ENCODE measurements at places on chromosomes 16 and 17.

GRCh38 chr16:65274566-65274965 lies 152.7 kb upstream of the CDH11 start:
- peak; percentile 11 for DNase-seq

- no peak for DNase-seq
Observed at GRCh38 chr17:45366691-45367090, 49.9 kb upstream of the MAP3K14 start.

- DNase-seq = no peak
Observed at GRCh38 chr17:10226930-10227695, 28.7 kb upstream of the GAS7 start.

DNA sequence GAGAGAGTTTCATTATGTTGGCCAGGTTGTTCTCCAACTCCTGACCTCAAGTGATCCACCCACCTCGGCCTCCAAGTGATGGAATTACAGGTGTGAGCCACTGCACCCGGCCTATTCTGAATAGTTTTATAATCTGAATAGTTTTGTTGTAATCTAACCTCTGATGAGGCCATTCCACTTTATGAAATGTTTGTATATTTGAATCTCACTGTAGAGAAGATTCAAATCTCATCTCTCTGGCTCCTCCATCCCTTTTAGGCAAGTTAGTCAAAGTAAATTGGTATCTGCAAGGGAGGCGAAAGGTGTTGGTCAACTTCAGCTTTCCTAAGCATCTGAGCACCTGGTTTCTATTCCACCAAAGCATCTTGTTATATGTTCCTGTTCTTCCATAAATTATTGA lies 131.2 kb downstream of the BRIP1 start:
- DNase-seq = no peak

GRCh38 chr16:12906765-12907516 lies 5.5 kb downstream of the SHISA9 start:
- DNase-seq = no peak

DNA sequence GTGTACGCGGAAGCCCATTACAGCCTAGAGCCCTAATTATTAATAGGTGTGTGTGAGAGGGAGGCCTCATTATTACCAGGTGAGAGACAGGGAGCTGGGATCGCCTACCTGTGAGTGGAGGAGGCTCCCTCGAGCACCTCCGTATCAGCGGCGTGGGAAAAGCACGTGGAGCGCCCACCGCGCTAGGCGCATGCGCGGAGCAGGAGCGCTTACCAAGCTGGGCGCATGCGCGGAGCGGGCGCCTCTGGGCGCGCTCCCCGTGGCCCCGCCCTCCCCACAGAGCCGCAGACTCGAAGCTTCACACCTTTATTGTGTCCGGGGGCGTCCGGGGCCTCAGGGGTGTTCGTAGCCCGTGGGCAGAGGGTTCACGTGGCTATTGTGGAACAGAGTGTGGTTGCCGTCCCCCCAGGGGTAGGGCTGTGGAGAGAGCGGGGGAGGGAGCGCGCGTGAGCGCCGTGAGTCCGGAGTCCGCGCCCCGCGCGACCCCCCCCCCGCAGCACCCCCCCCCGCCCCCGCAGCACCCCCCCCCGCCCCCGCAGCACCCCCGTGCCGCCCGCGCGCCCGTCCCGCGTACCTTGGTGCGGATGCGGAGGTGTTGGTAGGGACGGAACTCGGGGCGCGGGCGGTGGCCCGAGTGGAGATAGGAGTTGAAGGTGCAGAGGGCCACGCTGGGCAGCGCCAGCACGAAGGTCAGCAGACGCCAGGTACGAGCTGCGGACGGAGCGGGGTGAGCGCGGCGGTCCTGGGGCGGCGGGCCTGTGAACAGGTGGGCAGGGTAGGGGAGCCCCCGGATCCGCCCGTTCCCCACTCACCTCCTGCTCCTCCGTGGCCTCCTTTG lies 500 bp downstream of the COX6A2 start:
- no peak for DNase-seq

- DNase-seq = no peak
Observed at GRCh38 chr17:75051941-75052340, 4.9 kb downstream of the KCTD2 start.

GRCh38 chr17:40926341-40926740 lies 11.1 kb downstream of the KRT23 start:
- no peak for DNase-seq

GRCh38 chr17:8708025-8708461 lies 36.6 kb downstream of the CCDC42 start:
- DNase-seq = no peak

- peak; percentile 62 for DNase-seq
Observed at GRCh38 chr16:75653922-75654321, 6.3 kb downstream of the TERF2IP start.

GRCh38 chr16:66026211-66026610 lies 340.3 kb upstream of the CDH5 start:
- no peak for DNase-seq

GRCh38 chr17:38448208-38448771 lies 20.0 kb downstream of the ARHGAP23 start:
- no peak for DNase-seq

DNA sequence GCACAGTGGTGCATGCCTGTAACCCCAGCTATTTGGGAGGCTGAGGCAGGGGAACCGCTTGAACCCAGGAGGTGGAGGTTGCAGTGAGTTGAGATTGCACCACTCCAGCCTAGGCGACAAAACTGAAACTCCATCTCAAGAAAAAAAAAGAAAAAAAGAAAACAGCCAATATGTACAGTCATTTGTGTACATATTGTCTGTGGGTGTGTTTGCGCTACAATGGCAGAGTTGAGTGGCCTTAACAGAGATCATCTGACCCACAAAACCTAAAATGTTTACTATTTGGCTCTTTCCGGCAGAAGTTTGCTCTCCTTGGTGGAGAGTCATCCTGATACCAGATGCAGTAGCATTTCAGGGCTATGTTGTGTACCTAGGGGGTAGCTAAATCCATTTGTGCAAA lies 57.9 kb downstream of the ARSG start:
- no peak for DNase-seq

DNA sequence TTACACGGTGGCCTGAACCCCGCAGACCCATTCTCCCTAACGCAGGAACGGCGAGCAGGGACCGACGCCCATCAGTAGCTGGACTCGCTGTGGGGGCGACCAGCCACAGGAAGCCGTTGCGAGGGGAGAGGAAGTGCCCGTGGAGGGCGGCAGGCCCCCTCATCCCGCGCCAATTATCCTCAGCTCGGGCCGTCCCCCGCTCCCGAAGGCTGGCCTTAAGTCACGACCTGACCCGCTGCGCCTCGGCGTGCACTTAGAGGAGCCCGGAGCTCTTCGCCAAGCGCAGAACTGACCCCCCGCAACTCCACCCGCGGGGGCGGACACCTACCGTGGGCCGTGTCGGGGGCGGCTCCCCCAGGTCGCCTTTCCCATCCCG lies 401 bp downstream of the ARL16 start:
- DNase-seq = no peak

GRCh38 chr17:76368545-76368944 lies 14.8 kb upstream of the PRPSAP1 start:
- DNase-seq = peak; percentile 80

DNA sequence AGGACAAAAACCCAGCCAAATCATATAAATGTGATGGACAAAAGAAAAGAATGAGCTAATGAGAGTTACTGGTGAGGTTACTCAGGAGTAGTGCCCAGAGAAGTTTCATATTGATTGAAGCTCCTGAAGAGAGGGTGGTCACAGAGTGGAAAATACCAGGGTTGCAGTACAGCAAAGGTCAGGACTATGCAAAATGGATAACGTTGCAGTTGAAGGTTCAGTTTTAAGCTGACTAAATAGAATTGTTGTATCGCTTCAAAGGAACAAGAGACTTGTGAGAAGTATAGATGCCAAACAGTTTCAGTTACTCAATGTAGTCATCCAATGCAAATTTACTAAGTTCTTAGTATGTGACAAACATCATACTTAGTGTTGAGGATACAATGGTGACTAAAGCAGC lies 47.1 kb downstream of the ABCA8 start:
- no peak for DNase-seq

GRCh38 chr16:52557236-52557635 lies 10.3 kb upstream of the TOX3 start:
- DNase-seq = no peak

- peak; percentile 61 for DNase-seq
Observed at GRCh38 chr17:7889166-7889955, 772 bp downstream of the CHD3 start.

- no peak for DNase-seq
Observed at GRCh38 chr17:17576772-17577234, 14.7 kb downstream of the PEMT start.

- DNase-seq = no peak
Observed at GRCh38 chr17:66451188-66452149, 149.1 kb downstream of the PRKCA start.

GRCh38 chr16:27558434-27558833 lies 8.5 kb downstream of the KATNIP start:
- no peak for DNase-seq

DNA sequence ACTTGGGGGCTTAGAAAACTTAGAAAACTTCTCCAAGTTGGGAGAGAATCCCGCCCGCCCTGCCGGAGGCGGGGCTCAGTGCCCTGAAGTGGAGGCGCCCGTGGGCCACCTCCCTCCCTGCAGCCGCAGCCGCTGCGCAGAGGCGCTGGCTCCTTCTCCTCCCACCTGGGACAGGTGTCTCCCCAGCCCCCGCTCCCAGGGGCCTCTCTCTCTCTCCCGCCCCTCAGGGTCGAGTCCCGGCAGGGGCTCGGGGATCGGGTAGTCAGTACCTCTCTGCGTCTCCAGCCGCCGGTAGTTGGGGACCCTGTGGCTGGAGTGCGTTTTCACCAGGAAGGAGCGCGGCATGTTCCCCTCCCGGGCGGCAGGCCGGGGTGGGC lies 257 bp downstream of the SNAI3 start:
- no peak for DNase-seq

DNA sequence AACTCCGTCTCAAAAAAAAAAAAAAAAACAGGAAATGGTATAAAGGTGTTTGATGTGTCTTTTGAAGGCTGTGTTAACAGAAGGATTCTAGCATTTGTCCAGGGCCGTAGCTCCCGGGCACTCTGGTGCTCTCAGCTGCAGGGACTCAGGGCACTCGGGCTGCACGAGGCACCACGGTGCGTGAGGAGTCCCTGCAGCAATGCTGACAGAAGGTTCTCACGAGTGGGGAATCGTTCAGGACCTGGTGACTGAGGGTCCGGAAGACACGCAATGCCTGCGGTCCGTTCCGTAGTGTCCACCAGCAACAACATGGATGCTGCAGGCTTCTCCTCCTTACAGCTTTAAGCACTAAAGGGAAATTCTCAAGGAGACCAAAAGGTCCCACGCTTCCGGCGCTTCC lies 12.6 kb upstream of the FAAP100 start:
- no peak for DNase-seq

DNA sequence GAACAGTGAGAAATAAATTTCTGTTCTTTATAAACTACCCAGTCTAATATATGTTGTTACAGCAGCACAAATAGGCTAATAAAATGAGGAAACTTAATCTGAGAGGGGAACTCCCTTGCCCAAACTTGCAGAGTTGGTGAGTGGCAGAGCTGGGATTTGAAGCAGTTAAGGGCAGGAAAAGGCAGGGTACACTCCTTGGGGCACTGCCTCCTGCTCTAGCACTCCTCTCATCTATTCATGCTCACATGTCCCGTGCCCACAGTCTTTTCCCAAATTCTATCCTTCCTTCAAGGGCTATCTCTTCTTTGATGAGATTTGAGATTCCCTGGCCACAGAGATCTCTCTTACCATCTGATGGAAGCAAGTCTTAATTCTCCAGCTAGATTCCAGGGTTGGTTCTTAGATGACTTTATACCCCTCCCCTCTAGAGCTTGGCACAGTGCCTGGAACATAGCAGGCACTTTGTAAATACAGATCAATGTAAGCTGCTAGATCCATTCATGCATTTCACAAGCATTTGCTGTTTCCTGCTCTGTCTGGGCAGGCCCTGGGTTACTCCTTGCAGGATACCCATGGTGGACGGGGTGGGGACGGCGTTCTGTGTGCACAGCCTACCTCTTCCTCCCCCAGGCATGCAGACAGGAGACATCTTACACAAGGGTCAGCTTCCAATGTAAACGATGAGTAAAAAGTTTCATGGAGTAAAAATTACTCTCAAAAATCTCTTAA lies 39.2 kb upstream of the ABCC12 start:
- no peak for DNase-seq

- DNase-seq = no peak
Observed at GRCh38 chr16:48113001-48113400, 42.8 kb downstream of the ABCC12 start.

DNA sequence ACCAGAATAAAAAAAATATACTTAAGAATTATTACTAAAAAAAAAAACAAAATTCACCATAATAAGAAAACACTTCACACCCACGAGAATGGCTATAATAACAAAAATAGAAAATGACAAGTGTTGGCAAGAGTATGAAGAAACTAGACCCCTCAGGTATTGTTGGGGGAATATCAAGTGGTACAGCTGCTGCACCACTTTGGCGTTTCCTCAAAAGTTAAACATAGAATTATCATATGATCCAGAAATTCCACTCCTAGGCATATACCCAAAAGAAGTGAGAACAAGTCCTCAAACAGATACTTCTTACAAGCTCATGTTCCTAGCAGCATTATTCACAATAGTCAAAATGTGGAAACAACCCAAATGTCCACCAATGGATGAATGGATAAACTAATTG lies 26.3 kb downstream of the AMFR start:
- DNase-seq = no peak

DNA sequence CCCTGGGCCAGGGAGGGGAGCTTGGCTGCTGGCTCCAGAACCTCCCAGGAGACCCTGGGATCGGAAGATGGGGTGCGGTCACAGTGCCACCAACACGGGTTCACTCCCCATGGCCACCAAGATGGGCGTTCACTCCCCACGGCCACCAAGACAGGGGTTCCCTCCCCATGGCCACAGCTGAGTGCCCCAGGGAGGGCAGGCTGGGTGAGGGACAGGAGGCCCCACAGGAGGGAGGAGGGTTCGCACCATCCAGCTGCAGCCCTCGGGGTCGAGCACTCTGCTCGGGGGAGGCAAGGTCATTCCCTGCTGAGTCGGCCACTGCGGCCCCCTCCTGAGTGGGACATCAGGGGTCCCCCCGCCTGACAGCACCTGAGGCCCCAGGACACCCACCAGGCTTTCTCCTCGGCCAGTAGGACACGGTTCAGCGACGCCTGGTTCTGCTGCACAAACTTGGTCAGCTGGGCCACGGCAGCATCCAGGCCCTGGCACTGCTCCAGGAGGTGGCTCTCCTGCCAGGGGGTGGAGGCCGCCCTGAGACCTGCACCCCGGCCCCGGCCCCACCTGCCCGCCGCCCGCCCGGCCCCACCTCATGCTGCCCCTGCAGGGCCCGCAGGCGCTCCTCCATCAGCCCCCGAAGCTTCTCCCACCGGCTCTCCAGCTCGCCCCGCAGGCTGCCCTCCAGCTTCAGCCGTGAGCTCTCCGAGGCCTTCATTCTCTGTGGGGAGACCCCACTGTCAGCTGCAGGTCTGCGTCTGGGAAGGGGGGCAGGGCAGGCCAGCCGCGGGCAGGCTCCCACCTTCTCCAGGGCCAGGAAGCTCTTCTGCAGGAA lies 5.9 kb downstream of the CCDC154 start:
- DNase-seq = no peak

- DNase-seq = no peak
Observed at GRCh38 chr17:9002606-9003354, 18.5 kb upstream of the NTN1 start.

- DNase-seq = no peak
Observed at GRCh38 chr16:28011971-28012445, 51.5 kb downstream of the GSG1L start.
